Smooth muscle cell of the brain vasculature (primary cell): ENCODE measurements at places on chromosomes 6 and 20.

DNA sequence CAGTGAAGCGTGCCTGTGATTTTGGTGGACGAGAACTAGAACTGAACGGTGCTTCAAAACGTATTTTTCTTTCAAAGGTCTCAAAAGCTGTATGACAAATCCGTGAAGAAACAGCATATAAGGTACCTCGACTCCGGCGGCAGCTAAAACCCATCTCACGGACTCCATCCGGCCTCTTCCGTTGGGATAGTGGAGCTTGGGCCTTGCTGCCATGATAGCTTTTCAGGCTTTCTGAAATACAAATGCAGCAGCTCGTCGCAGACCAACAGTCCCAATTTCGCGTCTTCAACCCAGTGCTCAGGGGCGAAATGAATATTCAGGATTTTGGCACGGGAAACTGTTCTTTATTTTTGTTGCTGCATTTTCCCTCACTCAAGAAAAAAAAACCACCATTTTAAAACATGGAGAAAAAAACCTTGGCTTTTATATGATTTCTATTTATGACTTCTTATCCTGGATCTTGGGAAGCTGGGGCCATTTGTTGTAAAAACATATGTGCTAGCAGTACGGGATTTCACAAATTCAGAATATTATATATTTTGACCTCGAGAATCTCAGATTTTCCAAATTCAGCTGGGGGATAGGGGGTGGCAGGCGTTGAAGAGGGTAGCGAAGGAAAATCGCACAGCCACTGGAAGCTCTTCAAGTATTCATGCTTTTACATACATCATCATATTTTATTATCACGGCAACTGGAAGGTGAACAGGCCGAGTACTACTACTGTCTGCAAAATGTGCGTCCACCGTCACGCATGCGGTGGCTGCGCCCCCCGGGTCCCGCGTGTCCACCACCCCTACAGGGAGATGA is 849 bp downstream of the GSTA4 start:
- DNase-seq: no peak

DNA sequence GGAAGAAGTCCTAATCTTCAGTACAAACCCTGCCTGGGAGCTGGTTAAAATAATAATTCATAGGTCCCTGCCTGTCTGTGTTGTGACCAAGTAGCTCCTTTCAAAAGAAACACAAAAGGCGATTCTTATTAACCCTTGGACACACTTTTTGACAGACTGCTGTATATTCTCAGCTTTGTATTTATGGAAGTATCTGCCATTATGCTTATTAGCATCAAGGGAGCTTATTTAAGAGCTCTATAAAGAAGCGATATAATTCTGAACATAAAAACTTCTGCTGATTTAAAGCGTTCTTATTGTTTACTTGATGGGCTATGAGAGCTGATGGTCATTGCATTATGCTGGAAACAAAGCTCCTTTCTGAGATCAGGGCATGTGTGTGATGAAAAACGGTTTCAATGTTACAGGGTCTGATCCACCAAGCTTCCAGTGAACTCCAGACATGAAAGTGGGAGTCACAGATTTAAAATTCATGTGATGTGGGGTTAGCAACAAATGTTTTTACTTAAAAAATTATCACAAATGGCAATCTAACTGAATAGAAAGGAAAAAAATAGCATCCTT is 181.8 kb upstream of the PDE10A start:
- DNase-seq: no peak

DNA sequence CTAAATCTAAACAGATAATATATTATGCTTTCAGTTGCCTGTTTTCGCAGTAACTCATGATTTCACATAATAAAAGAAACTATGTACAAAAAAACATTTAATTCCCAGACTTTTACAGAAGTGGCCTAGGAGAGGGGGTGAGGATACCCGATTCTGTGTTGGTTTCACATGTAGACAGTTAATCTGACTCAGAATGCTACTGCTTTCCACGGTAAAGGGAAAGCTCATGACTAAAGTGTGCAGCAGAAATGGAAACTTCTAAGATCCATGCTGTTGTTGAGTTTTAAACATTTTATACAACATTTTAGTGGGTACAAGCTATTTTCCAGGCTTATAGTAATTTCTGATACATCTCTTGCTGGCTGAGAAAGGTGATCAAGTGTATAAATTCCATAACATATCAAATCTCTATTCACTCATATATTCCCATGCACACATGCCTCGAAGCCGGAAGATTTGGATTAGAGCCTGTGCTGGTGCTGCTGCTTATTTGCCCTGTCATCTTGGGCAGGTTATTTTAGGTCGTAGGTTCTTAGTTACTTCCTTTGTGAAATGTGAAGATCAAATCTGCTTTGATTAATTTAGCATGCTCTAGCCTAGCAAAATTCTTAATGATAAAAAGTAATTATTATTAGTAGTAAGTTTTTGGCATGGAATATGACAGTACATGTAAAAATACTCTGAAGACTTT is 896.7 kb upstream of the MAP3K7 start:
- DNase-seq: no peak

DNA sequence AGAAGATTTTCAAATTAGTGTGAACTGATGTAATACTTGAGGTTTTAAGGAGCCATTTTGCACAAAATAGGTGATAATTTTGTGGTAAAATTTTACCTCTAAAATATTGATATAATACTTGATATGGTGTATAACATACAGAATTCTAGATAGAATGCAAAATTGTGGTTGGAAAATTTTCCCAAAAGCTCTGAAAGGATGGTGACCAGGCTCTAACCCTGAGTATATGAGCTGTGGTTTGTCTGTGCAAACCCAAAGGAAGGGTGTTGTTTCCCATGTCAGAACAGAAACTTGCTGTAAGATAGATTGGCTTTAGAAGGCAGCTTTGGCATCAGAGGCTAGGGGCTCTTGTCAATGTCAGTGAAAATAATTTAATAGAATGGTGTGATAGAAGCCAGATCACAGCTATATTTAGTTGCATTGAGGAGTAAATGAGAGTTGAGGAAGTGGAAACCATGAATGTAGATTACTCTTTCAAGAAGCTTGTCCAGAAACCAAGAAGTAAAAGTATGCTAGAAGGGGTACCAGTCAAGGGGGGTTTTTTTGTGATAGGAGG is 257.7 kb downstream of the FARS2 start:
- no peak for DNase-seq

DNA sequence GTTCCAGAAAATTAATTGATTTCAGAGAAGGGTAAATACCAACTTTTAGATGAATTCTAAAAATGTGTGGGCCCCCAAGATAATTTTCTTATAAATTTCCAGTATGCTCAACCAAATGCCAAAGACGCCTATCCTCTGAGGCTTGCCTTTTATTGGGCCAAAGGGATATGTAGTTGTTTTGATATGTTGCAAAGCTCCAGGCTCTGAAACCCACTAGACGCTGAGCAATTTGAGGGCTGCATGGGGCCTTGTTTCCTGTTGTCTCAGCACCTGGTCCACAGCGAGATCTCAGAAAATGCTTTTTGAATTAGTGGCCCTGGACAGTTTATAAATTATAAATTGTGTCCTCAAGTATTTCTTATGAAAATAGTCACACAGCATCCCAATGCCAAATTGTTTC is 397.2 kb downstream of the SAMD5 start:
- peak; percentile 23 for DNase-seq

DNA sequence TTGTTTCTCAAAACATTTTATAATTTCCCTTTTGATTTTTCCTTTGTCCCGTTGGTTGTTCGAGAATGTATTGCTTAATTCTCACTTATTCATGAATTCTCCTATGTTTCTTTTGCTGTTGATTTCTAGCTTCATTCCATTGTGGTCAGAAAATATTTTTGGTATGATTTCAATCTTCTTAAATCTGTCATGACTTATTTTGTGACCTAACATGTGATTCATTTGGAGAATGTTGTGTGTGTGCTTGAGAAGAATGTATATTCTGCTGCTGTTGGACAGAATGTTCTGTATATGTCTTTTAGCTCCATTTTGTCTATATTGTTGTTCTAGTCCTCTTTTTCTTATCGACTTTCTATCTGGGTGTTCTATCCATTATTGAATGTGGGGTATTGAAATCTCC is 286.2 kb upstream of the RNF217 start:
- no peak for DNase-seq

- no peak for DNase-seq
Measured at GRCh38 chr20:61360940-61361339, 108.9 kb downstream of the CDH4 start.

DNA sequence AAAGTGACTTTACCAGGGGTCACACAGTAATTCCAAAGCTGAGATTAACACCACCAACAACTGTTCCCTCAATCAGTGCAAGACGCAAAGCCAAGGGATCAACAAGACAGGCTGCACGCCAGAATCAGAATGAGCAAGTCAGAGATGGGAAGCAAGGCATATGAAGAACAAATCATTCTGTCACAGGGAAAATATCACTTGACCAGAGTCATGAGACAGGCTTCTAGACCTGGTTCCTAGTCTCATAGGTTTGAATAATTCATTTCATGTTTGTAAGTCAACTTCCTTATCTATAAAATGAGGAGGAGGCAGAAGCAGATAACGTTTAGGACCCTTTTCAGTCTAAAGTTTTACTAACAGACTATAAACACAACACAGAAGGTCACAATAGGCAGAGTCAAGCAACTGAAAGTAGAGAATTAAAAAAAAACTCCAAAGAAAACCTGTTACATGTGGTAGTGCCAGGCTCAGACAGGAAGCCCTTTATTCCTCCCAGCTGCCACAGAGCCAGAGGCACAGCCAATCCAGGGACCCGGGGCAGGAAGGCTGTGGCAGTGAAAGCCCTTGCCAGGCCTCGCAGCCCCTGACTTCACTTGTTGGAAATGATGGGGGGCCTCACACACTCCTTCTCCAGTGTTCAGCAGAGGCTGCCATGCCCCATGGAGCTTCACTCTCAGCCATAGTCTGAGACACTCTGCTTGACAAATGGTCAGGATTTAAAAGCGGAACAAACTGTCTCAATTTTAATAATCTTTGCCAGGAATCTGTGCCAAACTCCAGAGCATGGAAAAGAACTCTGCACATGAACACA is 29.2 kb upstream of the DST start:
- no peak for DNase-seq

GRCh38 chr6:6842291-6842690 is 253.8 kb downstream of the LY86 start:
- DNase-seq: no peak

GRCh38 chr6:139972116-139972515 is 597.7 kb upstream of the CITED2 start:
- DNase-seq: no peak

- no peak for DNase-seq
Measured at GRCh38 chr20:58006346-58007316, 221.8 kb downstream of the ANKRD60 start.

DNA sequence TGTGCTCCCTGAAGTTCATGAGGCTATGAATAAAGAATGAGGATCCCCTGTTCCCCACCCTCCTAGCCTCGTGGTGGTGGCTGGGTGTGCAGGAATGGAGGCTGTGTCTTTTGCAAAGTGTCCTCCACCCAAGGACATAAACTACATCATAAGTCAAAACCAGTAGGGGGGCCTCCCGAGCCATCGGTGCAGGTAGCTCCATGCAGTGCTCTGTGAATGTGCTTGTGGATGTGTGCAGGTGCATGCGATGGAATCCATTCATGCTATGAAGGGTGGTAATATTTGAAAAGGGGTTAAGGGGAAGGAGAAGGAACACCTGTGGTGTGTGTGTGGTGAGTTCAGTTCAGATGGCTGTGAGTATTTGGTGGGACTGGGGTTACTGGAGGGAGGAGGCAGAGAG is 197.3 kb downstream of the NRN1 start:
- no peak for DNase-seq

DNA sequence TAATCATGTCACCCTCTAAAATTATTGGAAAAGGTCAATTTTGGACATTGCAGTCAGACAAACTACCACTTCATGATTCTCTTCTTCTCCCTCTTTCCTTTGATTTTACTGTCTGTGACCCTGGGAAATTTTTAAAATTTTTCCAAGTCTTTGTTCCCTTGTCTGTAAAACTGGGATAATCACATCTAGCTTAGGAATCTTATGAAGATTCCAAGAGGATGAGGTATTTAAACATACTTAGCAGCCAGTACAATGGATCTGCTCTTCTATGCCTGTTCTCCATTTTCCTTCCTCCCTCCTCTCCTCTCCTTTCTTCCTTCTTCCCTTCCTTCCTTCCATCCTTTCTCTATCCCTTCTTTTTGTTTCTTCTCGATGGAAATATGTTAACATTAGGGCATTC is 651.6 kb upstream of the MARCKS start:
- no peak for DNase-seq

DNA sequence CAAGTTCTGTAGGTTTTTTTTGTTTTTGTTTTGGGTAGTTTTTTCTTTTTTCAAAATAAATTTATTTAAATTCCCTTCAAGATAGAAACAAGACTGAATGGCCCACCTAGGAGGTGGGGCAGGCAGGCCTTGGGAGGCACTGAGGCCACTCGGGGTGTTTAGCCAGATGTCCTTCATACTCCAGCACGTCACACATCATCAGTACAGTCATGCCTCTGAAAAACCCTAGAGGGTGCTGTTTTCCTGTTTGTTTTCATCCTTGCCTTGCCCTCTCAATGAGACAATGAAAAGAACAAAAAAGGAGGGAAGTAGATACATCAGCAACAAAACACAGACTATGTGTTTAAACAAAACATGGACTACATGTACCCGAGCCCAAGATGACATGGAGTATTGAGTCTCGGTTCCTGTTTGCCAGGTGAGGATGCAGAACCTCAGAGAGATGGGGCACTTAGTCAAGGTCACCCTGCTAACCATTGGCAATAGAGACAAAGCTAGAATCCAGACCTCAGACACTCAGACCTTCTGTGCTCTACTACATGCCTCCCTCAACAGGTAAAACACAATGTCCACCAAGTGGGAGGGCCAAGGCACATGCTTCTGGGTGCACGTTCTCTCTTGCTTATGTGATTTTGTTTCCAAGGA is 26.8 kb upstream of the CLIC5 start:
- DNase-seq: no peak

- no peak for DNase-seq
Measured at GRCh38 chr6:29814379-29815117, 13.1 kb upstream of the HLA-G start.

DNA sequence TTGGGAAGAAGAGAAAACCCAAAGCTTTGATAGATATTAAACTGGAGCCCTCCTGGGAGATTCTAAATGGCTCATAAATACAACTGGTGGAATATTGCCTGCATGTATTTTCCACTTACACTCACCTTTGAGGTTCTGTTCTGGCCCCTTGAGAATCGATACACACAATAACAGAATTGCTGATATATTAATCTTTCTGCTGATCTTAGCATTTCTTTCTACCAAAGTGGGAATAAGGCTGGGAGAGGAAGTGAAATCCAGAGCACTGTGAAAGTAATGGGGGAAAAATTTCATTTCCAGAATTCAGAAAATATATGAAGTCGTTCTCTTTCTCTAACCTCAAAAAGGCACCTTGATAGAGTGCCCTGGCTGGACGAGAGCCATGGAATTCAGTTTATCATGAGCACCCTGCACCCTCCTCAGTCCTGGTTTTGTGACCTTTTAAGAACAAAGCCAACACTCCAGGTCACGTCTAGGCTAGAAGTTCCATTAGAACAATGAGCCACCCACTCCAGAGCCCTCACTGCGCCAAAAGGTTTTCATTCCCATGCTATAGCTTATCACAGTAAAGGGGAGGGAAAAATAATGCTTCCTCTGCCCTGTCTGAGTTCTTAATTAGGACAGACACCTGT is 244.5 kb downstream of the CD83 start:
- no peak for DNase-seq

GRCh38 chr20:38833857-38834164 is 28.3 kb downstream of the PPP1R16B start:
- DNase-seq: no peak
